ENCODE measurements at places on chromosomes 2 and 18.

- no peak for DNase-seq
Observed at GRCh38 chr2:203870941-203871340, 3.4 kb downstream of the CTLA4 start.

DNA sequence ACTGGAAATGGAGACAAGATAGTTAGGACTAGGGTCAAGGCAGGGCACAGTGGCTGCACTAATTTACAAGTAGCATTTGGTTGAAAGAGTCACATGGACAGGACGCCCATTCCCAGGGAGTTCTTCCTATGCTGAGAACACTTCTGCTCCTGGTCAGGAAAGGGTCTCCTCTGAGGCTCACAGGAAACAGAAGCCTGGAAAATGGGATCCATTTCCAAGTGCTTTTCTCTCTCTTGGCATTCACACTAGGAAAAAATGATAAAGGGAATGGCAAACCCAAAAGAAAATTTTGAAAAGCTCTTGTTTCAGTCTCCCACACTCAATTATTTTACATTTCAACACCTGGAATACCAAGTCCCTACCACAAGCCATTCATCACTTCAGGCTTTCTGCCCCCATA is 88.7 kb downstream of the COBLL1 start:
- no peak for DNase-seq

GRCh38 chr2:15173501-15173900 is 387.6 kb downstream of the NBAS start:
- DNase-seq, result peak; percentile 34

- no peak for DNase-seq
Observed at GRCh38 chr18:74516271-74517235, 17.7 kb upstream of the CNDP1 start.

- no peak for DNase-seq
Observed at GRCh38 chr2:200451511-200451910, 58.4 kb downstream of the KCTD18 start.

DNA sequence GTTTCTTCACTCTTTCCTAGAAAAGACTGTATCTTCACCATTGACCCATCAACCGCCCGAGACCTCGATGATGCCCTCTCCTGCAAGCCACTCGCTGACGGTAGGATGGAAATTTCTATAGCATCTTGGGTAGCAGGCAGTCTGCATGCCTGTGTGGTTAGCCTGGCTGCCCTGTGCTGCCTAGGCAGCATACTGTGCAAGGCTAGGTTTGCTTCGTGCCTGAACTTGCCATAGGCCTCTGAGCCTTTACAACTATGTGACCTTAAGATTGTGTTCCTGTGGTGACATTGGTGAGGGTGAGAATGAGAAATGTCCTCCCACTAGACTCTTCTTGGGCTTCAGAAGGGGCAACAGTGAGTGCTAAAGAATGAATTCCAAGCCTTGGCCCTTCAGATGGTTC is 168.2 kb upstream of the ALPP start:
- DNase-seq, result no peak

DNA sequence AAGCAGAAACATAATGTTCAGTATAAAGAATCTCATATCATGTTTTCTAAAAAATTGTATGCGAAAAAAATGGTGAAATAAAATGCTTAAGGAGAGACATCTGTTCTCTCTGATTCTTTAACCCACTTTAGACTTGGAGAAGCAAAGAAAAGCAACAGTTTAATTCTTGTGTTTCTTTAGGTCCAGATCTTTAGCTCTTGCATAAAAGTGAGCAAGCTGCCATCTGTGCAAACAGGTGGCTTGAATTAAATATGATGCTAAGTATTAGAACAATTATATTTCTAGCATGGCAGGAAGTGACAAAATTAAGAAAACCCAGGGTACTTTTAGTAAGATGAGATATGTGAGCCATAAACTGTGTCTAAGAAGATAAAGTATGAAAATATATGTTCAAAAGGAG is 1038.3 kb downstream of the DPP10 start:
- DNase-seq, result no peak

DNA sequence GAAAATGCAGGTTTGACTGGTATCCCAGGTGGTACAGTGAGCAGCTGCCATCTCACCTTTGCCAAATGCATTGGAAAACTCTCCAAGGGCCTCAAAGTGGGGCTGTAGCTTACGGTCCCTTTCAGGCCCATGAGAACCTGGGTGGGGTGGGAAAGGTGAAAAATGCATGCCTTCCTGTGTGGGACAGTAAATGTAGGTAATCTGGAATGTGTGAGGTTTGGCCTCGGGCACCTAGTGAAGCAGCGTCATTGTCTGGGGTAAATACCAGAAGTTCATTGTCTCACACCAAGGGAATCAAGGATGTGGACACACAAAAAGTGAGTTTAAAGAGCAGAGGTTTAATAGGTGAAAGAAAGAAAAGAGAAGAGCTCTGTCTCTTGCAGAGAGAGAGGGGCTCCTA is 36.6 kb downstream of the TIMM21 start:
- no peak for DNase-seq

- no peak for DNase-seq
Observed at GRCh38 chr18:50803592-50803991, 16.2 kb downstream of the MRO start.

- DNase-seq, result no peak
Observed at GRCh38 chr18:73136134-73136533, 268.3 kb upstream of the NETO1 start.
